ENCODE measurements at places on chromosomes 7 and 10.

DNA sequence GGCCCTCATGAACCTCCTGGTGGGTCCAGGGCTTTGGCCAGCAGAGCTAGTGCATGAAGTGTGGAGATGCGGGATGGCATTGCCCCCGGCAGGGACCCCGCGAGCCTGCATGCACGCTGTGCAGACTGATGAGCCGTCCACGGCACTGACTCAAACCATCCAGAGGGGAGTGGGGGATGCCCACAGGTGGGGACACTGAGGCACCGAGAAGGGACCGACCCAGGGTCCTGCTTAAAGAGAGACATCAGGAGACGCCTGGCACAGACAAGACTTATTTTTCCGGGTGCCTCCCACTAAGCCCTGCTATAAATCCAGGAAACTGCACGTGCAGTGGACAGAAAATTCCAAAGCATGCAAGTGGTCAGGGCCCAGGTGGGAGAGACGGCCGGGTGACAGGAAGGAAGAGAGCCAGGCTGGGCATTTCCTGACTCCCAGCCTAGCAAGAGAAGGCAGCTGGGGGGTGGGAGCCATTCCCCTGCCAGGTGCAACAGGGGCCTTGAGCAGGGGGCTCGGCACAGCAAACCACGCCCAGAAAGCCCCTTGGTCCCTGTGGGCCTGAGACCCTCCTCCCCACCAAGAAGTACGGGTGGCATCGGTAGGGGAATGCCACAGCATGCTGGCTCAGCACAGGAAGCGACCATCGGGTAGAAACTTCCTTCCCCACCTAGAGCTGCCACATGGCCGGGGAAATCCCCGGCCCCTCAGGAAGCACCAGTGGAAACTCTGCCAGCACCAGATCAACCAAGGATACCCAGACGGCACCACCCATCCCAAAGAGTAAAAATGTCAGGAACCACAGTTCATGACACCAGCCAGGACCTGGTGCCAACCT, 91.5 kb downstream of the FOXL3 start:
- DNase-seq, result no peak

- DNase-seq, result no peak
Measured at GRCh38 chr7:127768241-127768640, 116.2 kb downstream of the SND1 start.

DNA sequence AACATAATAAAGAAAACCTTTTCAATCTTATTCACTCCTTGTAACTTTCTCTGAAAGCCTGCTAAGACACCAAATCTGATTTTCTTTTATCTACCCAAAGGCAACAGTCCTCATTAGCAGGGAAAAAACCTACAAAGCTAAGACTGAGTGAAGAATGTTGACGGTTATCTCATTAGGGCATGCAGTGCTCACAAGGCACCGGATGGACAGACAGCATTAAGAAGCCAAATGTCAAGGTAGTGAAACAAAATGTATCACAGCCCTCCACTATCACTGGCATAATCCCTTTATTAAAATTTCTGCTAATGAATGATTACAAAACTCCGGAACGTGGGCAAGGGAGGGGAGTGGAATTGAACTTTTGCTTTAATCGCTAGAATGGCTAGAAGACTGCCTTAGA, 442.8 kb downstream of the NEBL start:
- no peak for DNase-seq

- DNase-seq, result no peak
Measured at GRCh38 chr10:72796042-72796441, 97.5 kb upstream of the OIT3 start.

GRCh38 chr7:6023974-6024435, 7.2 kb upstream of the ANKRD61 start:
- DNase-seq, result no peak

DNA sequence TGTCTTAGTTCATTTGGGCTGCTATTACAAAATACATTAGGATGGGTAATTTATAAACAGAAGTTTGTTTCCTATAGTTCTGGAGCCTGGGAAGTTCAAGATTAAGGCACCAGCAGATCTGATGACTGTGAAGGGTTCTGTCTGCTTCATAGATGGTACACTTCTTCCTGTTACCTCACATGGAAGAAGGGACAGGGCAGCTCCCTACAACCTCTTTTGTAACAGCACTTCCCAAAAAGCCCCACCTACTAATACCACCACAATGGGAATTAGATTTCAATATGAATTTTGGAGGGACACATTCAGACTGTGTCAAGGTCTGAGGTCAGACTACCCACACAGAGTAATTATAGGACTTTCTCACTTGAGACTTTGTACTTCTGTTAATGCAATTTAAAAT, 260.3 kb downstream of the ARHGAP12 start:
- no peak for DNase-seq

- no peak for DNase-seq
Measured at GRCh38 chr10:96964131-96964530, 132.0 kb downstream of the LCOR start.

GRCh38 chr10:3526727-3527501, 258.1 kb downstream of the KLF6 start:
- no peak for DNase-seq

- DNase-seq, result no peak
Measured at GRCh38 chr7:132435016-132435990, 141.0 kb downstream of the PLXNA4 start.

- no peak for DNase-seq
Measured at GRCh38 chr10:24209946-24210491, 1.1 kb downstream of the KIAA1217 start.

DNA sequence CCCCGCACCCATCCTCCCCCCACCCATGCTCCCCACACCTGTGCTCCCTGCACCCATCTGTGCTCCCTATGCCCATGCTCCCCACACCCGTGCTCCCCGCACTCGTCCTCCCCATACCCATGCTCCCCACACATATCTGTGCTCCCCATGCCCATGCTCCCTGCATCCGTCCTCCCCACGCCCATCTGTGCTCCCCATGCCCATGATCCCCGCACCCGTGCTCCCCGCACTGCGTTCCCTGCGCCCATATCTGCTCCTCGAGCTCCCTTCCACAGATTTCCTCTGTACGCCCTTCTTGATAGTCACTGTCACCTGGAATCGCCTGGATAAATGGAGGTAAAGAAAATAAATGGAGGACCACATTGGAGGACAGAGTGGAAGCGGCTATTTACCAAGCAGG, 9.9 kb downstream of the DIP2C start:
- no peak for DNase-seq

DNA sequence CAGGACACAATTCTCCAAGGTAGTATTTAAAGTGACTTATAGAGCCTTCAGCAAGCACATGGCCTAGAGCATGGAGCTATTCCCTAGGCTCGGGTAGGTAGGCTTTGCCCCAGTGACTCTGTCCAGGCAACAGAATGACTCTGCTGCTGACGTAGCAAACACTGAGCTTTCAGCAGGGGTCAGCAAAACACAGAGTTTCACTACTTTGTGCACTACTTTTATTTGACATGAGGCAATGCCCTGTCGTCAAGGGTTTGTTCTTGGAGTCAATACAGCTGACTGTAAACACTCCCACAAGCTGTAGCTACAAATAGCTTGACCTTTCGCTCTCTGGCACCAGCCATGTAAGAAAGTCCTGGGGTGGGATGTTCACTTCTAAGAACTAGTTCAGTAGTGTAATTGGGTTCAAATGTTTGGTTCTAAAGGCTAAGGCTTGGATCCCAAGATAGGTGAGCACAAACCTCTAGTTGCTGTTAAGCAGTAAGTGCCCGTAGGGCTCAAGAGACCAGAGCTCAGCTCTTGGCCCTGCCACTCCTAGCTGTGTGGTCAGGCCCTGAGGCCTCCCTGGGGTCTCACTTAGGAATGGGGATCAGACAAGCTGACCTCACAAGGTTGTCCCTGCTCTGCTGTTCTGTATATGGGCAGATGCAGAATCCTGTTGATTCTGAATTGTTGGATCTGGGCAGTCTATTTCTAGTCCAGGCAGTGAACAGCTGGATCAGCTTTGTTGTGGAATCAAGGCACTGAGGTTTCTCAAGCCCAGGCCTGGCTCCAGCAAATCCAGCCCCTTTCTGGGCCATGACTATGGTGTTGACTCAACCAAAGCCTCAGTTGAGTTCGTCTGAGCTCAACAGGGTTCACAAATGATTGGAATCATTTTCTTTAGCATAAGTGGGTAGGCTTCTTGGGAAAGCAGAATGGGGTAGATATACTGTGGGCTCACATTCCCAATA, 10.7 kb downstream of the NODAL start:
- DNase-seq, result no peak

DNA sequence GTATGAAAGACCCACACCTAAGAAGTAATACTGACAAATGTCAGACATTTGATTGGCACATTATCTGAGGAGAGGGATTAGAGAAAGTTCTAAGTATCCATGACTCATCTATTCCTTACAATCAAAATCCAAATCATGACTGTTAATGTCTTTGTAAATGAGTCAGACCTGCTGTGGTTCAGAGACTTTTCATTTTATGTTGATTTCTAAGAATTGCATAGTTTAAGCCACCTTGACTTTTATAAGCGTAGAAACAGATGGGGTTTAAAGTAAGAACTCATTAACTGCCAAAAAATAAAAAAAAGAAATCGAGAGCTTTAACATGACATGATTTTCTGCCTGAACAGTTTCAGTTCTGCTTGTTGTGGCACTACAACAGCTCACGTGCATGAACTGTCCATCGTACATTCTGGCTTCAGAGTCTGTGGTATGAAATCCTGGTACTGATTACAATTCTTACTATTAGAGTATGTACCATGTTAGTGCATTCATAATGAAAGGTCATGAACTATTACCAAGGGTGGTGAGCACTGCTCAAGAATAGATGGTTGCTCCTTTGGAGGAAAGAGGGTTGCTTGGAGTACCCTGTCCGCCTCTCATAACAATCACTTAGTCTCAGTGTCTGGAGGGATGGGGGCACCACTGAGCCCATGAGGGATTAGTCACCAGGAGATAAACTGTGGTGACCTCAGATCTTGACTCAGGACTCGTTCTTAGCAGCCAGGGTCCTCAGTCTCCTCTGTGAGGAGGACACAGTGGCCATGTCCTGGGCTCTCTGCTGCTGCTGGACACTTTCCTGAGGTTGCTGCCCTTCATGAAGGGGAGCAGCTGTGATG, 42.2 kb downstream of the ACSM6 start:
- DNase-seq, result no peak

GRCh38 chr7:50335795-50336754, 31.6 kb downstream of the IKZF1 start:
- DNase-seq, result peak; percentile 74

GRCh38 chr7:117955046-117955445, 81.8 kb upstream of the CTTNBP2 start:
- no peak for DNase-seq

DNA sequence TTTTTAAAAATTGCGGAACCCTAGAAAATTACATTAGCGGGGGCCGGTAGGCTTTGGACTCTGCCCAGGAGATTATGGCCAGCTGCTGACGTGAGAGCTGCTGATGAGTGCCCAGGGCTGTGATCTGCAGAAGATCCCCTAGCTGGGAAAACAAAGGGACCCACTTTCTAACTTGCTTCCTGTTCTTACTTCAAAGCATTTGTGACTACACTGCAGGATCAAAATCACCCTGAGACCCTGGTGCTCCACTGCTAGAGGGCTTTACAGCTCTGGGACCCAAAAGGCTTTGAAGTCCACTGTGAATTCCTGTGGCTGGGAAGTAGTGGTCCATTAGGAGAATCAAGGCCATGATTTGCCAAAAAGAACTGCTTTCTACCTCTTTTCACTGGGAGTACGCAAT, 499.4 kb upstream of the AKR1E2 start:
- no peak for DNase-seq

DNA sequence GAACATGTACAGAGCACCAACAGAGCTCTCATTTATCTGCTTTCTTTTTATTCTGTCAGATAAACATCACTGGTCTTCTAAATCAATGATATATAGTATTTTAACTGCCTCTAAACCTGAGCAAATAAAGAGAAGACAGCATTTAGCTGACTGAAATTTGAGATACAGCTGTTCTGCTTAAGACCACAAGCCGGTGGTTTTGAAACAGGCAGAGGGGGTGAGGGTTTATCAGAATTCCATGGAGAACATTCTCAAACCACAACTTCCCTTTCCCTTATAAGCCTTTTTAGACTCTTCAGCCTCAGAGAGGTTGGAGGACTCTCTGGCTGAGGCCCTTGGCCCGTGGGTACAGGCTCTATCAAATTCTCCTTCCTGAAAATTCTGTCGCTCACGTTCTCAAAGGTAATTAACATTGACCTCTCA, 87.4 kb upstream of the RSU1 start:
- no peak for DNase-seq

GRCh38 chr10:103278537-103278823, 1.5 kb downstream of the INA start:
- no peak for DNase-seq

DNA sequence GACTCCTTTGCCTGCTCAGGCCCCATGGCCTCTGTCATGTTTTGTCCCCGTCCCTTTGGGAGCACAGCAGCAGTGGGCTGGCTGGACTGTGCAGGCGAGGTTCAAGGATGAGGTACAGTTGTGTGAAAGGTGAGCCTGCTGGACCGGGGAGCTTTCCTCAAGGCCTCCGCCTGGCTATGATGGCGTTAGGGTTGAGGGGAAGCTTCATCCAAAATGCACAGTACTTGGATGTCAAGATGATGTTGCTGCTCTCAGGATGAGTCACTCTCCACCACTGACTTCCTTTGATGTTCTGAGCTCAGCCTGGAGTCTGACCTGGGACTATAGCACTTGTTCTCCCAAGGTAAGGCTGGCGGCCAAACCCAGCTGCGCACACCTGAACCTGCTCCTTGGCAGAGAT, 152.7 kb upstream of the SHH start:
- no peak for DNase-seq

DNA sequence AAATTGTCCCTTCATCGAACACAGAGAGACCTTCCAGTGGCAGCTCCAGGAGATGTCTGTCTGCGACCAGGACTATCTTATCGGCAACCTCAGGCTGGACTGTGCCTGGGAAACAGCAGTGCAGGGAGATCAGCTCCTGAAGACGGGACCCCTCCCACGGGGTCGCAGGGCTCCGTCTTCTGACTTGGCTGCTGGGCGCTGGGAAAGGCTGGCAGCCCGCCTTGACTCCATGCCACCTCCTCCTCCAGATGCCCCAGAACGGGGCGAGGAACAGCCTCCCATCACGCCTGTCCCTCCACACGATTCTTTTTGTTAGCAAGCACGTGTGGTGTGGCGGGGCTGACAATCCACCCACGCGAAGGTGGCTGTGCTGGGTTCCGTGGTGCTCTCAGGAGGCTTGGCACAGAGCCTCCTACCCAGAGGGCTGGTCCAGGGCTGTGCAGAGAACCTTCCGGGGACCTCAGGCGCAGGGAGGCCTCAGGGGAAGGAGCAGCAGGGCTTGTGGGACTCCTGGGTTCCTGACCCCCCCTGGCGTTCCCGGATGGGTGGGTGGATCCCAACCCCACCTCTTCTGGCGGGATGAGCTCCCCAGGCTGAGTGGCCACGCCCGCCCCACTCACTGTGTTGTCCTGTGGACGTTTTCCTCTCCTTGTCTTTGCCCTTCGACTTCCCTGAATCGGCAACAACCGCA, 47.6 kb upstream of the NKX6-2 start:
- DNase-seq, result no peak

GRCh38 chr10:43821103-43821502, 172.4 kb upstream of the ZNF32 start:
- no peak for DNase-seq

DNA sequence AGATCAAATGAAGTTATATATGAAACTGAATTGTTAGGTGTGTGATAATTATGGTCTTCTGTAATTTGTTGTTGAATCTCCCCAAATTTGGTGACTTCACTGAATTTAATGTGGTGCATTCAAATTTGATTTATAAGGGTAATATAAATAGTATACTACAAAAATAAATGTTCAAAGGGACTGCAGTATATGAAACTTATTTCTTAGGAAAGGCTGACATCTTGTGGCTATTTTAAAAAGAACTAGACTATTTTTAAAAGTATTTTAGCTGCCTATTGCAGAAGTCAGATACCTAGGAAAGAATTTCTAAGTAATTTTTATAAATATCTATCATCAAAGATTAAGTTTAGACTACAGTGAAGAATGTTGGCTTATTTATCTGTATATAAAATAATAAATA, 36.6 kb downstream of the ATRNL1 start:
- no peak for DNase-seq
